Activated CD4-positive, alpha-beta T cell treated with anti-CD3 and anti-CD28 coated beads for 36 hours (primary cell): ENCODE measurements at places on chromosomes 1 and 21. TPM values are rescaled to one million over a fixed set of nuclear protein-coding genes. Genes with fewer than 3 reads are reported as not detected.

The SH3BGR gene
- total RNA-seq, result 2.7 TPM

The S100A13 gene
- 5.4 TPM for total RNA-seq

The C8A gene
- total RNA-seq, result not detected

The FAM72B gene
- total RNA-seq, result 37.1 TPM

The CACNA1S gene
- not detected for total RNA-seq

The KCND3 gene
- total RNA-seq, result not detected

The SNRNP40 gene
- 101 TPM for total RNA-seq

The DISP3 gene
- total RNA-seq, result 0.55 TPM

The MROH7 gene
- 0.16 TPM for total RNA-seq

The ZNF648 gene
- not detected for total RNA-seq

The LY9 gene
- total RNA-seq, result 10.0 TPM

The DNM3 gene
- total RNA-seq, result 1.1 TPM

The CCDC27 gene
- not detected for total RNA-seq

The DISC1 gene
- 1.9 TPM for total RNA-seq

The APCS gene
- total RNA-seq, result not detected

The KCNK2 gene
- total RNA-seq, result not detected

The CCDC30 gene
- total RNA-seq, result 1.3 TPM

The S100A14 gene
- 0.14 TPM for total RNA-seq

The MEX3A gene
- total RNA-seq, result 0.48 TPM

The SMCP gene
- not detected for total RNA-seq

The CDK11A gene
- total RNA-seq, result 50.5 TPM

The SPRR1B gene
- total RNA-seq, result not detected

The MSH4 gene
- total RNA-seq, result 0.39 TPM

The SLC25A33 gene
- total RNA-seq, result 4.4 TPM

The FCRL2 gene
- total RNA-seq, result not detected

The SPATA21 gene
- total RNA-seq, result not detected

The ITGB2 gene
- total RNA-seq, result 250 TPM

The INSRR gene
- total RNA-seq, result 0.14 TPM

The SIM2 gene
- total RNA-seq, result 2.4 TPM

The FLG2 gene
- total RNA-seq, result not detected

The C1orf53 gene
- total RNA-seq, result 0.66 TPM

The SELP gene
- 0.50 TPM for total RNA-seq

The PAPPA2 gene
- 0.27 TPM for total RNA-seq

The KCNE2 gene
- total RNA-seq, result not detected

The CFAP74 gene
- total RNA-seq, result 0.25 TPM

The IGSF21 gene
- total RNA-seq, result not detected

The BGLAP gene
- 2.1 TPM for total RNA-seq

The NBPF20 gene
- total RNA-seq, result 1.2 TPM
